ENCODE measurements at places on chromosomes 6 and 20.
A peak's percentile ranks its signal among the peaks of the same experiment; 100 is the strongest.

- no peak for DNase-seq
These were observed 332.0 kb downstream of the BTBD9 start for GRCh38 chr6:38307740-38308139.

DNA sequence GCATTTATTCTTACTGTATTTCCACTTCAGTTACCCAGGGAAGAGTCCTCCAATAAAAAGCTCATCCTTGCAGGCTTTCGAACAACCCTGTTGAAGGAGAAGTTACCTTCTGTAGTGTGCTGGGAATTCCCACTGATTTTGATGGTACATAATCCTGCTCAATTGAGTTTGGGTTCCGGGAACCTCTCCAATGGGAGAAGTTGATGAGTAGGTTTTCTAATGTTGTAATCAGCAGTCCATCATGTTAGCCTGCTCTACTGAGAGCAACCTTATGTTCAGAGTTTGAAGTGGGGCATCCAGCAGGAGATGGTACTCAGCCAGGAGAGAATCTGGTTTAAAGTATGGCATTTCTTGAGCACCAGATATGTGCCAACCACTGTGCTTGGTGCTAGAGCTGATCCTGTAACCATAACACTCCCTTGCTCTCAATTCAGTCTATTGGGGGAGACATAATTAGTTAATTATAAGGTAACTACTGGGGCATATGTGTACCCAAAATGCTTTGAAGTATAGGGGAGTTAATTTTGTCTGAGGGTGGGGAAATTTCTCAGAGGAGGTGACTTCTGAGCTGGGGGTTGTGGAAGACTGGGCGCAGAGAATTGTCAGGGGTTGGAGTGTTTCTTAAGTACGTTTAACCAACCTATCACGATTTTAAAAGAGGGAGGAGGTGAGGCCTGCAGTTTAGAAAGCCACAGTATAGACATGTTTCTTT is 2.1 kb downstream of the TOP1 start:
- DNase-seq, result peak; percentile 62

GRCh38 chr6:111367393-111368088 is 115.5 kb downstream of the REV3L start:
- no peak for DNase-seq

DNA sequence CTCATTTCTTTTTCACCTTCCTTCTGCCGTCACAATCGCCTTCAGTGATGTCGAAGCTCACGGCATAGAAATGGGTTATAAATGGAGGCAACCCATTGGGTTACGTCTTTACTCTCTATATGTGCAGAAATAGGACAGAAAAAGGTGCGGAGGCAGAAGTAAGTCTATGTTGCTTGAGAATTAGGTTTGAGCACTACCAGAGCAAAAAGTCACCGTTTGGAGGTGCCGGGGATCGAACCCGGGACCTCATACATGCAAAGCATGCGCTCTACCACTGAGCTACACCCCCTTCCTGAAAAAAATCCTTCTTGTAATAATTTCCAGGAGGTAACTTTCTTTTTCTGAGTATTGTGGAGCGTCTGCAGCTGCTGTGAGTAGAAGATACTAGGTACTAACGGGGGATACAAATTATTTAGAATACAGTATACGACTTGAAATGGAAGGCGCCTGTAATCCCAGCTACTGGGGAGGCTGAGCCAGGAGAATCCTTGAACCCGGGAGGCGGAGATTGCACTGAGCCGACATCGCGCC is 134.2 kb downstream of the TRIM27 start:
- peak; percentile 84 for DNase-seq

DNA sequence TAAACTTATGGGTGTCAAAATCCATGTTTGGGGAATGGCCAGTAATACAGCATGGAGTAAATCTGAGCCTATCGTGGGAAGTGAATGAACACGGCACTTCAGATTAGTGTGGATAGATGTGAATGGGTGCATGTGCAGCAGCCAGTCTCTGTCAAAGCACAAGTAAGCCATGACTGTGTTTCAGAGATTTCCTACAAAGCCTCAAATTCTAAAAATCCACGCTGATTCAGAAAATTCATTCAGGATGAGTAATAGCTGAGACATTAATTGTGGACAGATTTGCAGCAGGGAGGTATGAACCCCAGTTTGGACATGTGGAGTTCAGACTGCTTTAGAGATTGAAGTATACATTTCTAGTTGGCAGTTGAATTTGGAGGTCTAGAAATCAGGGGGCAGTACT is 115.1 kb downstream of the QKI start:
- DNase-seq, result no peak

DNA sequence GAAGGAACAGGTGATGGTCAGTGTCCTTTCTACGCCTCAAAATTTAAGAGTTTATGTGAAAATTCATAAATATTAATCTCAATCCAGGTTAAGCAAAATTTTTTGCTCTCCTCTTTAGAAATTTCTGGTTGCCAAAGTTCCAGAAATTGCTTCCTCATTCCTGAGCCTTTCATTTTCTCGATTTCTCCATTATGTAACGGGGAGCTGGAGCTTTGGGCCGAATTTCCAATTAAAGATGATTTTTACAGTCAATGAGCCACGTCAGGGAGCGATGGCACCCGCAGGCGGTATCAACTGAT is 35.8 kb upstream of the PRND start:
- DNase-seq, result no peak

- DNase-seq, result no peak
These were observed 62.4 kb downstream of the TMEM242 start for GRCh38 chr6:157260735-157261410.

DNA sequence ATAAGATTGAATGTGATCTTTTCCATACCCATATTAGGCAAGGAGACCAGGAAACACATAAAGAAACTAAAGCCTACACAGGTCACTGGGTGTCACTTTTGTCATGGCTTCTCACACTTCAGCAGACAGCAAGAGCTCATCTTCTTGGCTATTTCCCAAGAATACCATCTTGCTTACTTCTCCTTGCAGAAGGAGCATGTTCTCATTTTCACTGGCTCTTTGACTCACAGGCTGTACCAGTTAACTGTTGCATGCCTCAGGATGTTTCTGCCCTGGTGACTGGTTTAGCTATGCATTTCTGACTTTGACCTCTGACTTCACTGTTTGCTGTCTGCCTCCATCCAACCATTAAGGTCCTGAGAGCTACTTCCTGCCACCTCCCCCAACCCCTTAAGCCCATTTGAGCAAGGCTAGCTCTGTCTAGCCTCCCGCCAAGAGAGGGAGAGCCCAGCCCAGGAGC is 40.3 kb upstream of the OGFRL1 start:
- DNase-seq, result no peak

DNA sequence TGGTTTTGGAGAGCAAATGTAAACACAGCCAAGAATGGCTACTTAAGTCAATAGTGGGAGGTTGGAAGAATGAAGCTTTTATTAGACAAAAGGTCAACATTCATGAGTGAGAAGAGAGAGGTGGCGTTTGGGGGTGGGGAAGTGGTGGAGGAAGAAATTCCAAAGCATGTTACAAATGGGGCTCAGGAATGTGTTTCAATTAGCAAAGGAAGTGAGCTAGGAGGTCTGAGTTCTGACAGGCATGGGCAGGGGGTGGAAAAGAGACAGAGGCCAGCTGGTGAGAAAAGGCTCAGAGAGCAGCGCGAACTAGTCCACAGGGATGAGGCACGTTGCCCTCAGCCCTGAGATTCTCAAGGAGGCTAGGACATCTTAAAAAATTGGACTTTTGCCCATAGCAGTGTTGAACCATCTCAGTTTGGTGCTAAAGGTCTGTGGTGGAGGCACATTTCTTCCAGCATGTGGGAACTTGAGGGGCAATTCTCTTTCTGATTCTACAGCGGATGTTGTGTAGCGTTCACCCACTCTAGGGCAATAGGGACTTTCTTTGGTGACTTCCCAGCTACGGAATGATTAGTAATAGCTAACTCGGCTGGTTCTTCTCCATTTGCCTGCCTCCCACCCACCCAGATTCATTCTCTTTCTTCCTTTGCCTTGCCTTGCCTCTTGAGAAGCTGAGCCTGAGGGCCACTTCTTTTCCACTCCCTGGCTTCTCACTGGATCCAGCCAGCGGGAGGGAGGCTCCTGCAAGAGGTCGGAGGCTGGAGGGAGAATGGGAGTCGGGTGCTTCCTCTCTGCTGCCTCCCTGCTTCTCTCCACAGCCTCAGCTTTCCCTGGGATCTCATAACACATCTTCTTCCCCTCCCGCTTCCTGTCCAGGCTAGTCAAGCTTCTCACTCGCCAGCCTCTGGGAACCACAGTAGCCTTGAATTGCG is 45.1 kb upstream of the NEDD9 start:
- no peak for DNase-seq

DNA sequence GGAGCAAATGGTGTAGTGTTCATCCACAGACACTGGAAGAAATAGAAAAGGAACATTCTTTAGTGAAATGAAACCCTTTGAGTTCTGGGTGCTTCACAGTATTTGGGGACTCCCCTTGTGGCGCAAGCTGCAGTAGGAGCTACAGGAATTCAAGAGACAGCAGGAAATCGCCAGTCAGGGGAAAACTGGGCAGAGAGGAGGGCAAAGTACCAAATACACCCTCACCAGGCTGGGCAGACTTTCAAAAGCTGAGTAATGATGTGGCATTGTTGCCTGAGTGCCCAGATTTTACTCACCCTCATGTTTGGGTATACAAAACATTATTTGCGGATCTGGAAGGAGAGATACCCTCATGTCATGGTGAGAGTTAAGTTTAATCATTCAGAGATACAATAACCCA is 97.9 kb downstream of the SOD2 start:
- no peak for DNase-seq

- no peak for DNase-seq
These were observed 678.1 kb upstream of the MANEA start for GRCh38 chr6:94899191-94899590.

GRCh38 chr6:134308800-134309199 is 9.1 kb downstream of the SGK1 start:
- DNase-seq, result no peak
